ENCODE measurements at places on chromosomes 12 and 14.
A peak's percentile ranks its signal among the peaks of the same experiment; 100 is the strongest.

GRCh38 chr12:110647631-110648040 is 33.7 kb downstream of the TCTN1 start:
- peak; percentile 12 for DNase-seq

DNA sequence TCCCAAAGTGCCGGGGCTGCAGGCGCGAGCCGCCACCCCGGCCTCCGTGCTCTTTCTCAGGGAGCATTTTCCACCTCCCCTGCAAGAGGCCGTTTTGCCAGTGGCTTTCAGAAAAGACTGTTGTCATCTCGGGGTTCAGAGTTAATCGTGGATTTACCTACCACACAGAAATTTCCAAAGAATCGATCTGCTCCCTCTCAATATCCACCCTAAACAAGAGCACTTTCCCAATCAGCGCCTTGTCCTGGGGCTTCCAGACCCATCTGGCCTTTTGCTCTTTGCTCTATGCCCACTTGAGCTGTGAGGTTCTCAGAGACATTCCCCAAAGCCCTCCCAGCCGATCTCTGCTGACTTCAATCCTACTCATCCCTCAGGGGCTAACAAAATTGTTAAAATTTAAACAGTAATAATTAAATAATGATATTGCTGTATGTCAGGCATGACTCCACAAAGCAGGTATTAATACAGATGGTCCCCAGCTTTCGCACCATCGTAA is 86.6 kb downstream of the NINJ2 start:
- no peak for DNase-seq

DNA sequence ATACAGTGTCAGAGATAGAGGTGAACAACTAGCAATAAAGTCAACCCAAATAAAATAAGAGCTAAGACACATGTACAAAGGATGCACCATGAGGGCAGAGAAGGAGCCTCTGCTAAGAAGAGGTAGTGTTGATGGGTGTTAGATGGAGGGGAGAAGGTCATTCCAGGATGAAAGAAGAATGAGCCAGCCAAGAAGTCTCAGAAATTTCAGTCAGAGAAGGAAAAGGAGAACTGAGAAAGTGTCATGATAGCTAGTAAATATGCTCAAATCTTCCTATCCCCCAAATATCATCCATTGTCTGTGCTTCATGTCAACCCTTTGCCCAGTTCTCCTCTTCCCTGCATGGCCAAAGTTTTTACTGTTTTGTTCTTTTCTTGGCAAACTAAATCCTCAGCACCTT is 225.2 kb upstream of the BTG1 start:
- DNase-seq, result no peak

DNA sequence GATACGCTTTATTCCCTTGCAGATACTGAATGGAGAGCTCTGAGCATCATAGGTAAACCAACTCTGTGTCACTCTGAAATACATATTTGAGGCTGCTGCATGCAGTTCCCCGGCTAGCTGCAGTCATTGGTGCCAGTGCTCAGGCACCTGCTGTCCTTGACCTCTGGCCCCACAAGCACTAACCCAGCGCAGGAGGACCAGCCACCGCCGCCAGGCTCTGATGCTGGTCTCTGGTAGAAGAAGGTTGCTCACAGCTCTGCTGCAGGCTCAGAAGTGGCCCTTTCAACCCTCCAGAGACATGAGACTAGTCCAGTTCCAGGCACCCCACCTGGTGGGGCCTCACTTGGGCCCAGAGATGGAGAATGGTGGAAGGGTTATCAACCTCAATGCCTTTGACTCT is 34.5 kb upstream of the PTPRB start:
- DNase-seq, result no peak

GRCh38 chr14:94081386-94081820 is 293 bp downstream of the IFI27L1 start:
- no peak for DNase-seq

GRCh38 chr12:104381731-104382480 is 74.8 kb upstream of the CHST11 start:
- DNase-seq, result peak; percentile 85

- DNase-seq, result no peak
These were observed 46.7 kb downstream of the NOPCHAP1 start for GRCh38 chr12:105032703-105033357.

GRCh38 chr14:40122968-40123648 is 690.9 kb upstream of the FBXO33 start:
- DNase-seq, result no peak

DNA sequence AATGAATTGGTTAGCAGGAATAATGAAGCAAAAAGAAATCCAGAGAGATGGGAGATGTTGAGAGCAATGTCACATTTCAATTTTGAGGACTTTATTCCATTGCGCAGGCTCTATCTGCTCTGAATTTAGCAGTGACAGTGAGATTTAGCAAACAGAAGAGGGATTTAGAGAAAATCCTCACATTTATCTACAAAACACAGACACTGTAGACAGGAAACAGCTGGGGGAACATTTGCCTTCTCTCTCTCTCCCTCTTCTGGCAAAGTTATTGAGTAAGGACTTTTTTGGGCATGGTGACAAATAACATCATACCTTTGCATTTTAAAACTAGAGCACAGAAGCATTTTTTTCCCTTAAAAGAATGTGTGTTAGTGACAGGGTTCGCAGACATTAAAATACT is at the start of gene IGF1:
Gene IGF1, minus strand, starts transcription at position 158 of the 400 bp plus-strand sequence. CDS start 182 bp downstream, outside the sequence.
- no peak for DNase-seq

- no peak for DNase-seq
These were observed 17.4 kb downstream of the PLXNC1 start for GRCh38 chr12:94165670-94166364.

DNA sequence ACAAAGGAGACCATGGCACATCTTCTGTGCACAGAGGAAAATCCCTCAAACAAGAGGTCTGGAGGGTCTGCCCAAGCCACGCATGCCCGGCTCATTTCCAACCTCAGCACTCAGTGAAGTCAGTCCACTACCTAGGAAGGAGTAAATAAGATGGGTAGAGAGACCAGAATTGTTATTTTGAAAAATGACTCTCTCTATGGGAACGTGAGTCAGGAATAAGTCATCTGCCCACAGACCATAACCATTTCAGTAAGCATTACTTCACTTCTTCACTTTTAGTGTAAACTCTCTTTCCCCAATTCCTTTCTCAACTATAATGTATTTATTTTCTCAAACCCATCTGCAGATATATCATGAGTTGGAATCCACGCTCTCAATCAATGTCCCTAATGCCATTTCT is 1039.9 kb upstream of the USP15 start:
- no peak for DNase-seq

GRCh38 chr12:46224386-46224785 is 44.5 kb downstream of the SLC38A1 start:
- no peak for DNase-seq

- DNase-seq, result no peak
These were observed 93.2 kb downstream of the CHST11 start for GRCh38 chr12:104549815-104550480.

DNA sequence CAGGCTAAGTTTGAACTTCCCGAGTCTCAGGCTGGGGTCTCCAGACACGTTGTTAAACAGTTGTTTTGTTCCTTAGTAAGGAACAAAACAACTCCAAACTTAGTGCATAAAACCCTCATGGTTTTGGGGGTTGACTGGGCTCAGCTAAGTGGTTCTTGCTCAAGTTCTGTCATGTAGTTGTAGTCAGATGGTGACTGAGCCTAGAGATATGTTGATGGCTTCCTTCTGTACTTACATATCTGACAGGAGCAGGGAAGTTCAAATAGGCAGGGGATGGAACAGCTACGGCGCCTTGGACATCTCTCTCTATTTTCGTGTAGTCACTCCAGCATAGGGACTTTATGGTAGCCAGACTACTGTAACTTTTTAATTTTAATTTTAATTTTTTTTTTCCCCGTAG is 45.7 kb downstream of the SPATS2 start:
- DNase-seq, result no peak

GRCh38 chr12:109476807-109477184 is 304 bp downstream of the KCTD10 start:
- peak; percentile 4 for DNase-seq

DNA sequence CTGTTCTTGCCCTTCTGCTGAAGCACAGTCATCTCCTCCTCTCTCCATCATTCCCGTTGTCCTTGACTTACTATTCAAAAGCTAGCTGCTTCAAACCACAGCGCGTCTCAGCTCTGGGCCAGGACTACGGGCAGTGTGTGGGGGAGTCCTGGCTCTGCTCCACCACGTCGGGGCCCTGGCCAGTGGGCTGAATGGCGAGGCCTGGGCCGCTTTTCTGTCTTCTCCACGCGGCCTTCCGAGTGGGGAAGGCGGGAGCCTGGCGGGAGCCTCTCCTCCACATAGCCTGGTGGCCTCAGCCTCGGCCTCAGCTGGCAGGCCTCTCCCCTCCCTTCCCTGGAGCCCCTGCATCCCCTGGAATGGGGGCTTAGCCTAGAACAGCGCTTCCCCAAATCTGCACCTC is 16.5 kb downstream of the ANKRD9 start:
- no peak for DNase-seq

DNA sequence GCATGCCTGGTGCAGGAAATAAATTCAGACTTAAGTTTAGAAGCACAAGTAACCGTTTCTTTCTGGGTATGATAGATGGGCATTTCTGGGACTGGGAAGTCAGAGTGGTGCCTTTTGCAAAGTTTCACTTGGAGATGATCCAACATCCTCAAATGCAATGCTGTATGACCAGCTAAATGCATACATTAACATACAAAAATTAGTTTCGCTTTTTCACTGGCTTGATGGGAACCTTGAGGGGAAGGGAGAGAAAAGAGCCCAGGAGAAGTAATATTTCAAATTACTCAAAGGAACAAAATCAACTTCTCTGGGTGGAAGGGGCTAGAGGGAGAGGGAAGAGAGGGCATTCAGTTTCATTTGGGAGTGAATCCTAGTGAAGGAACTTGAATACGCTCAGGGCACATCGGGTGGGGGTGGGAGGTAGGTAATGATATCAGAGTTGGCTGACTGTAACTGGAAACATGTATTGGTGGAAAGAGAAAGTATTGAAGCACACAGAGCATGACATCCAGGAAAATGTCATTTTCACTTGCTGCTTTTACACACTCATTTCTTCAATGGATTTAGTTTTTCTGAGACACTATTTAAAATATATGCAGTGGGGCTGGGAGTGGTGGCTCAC is 175.5 kb downstream of the PTPRO start:
- DNase-seq, result no peak

DNA sequence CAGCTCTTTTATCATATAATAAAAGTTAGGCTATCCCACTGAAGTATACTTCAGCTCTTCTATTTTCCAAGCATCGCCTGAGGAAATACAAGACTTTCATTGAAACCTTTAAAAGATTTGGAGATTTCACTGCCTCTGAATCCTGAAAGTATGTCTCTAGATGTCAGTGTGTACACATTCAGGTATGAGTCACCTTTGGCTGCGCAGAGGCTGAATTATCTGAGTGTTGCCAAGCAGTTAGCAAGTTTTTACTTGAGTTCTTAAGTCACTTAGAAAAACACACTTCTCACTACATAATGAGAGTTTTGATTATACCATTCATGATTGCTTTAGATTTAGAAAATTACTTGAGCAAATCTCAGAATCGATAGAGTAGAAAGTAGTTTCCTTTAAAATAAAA is 210.3 kb downstream of the TMTC2 start:
- no peak for DNase-seq

DNA sequence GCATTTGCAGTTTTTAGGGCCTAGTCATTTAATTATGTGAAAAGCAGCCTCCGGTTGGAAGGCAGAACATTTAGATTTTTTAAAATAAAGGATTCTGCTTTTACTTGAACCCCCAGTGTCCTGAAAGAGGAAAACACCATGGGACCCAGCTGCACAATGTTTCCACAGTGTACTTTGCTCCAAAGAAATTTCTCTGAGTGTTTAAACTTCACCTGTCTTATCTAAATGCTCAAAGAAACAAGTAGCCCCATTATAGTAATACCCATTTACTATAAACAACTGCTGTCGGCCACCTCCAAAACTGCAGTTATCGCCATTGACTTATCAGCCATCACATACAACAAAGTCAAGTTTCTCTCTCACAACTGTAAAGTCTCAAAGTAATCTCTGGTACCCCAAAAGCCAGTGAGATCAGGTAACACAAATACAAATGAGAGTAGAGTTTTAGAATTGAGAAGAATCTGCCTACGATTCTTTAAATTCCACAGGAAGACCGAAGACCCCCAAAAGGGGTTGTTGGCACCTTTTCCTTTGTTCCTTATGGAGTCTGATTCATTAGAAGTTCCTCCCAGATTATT is 205.2 kb downstream of the NUBPL start:
- DNase-seq, result no peak

GRCh38 chr12:51717326-51717925 is 126.4 kb downstream of the SCN8A start:
- no peak for DNase-seq

DNA sequence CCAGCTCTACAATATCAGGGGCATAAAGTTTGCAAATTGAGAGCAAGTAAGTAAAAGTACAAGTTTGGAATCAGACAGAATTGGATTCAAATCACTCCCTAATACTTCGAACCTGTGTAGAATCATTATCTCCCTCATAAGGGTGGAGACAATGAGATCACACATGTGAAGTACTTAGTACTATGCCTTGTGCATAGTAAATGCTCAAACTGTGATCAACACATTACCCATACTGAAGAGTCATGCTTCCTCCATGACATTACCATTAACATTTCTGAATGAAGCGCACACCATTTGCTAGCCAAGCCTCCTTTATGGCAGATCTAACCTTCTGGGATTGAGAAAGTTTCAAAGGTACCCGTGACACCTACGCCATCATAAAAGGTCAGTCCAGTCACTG is 26.6 kb upstream of the NRDE2 start:
- no peak for DNase-seq

GRCh38 chr12:27561535-27562350 is 37.7 kb downstream of the PPFIBP1 start:
- DNase-seq, result no peak

- DNase-seq, result no peak
These were observed 3.5 kb upstream of the FOXN3 start for GRCh38 chr14:89420502-89420901.

DNA sequence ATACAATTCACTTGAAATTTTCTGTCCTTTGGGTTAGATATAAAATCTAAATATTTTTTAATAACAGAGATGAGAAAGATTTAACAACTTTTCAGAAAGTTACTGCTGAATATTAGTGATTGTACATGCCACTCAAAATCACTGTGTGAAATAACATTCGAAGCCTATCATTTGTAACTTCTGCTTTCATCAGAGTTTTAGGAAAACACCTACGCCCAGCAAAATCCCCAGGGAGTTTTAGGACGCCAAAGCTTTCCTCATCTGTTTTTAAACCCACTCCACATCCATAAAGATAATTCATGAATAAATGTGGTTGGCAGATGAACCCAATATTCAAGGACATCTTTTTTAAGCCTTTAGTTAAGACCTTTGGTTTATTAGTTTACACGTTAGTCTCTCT is 23.9 kb downstream of the TC2N start:
- no peak for DNase-seq

DNA sequence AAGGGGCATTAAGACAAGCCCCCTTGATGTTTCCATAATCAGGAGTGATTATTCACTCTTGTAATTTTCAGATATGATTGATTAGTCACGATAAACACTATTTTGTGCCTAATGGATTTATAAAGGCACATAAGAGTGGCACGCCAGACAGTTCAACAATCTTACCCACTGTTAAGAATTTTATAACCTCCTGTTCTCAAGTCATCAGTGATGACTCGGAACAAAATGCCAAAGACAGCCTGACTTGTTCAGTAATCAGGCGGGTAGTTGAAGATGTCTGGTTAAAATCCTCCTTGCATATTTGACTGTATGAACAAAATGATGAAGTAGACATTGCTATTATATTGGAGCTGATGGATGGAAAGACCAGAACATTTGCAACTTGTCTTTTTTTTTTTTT is 212.1 kb upstream of the RMST start:
- DNase-seq, result no peak
